ENCODE measurements at places on chromosomes 2 and 18. TPM values are rescaled to one million over a fixed set of nuclear protein-coding genes. Genes with fewer than 3 reads are reported as not detected.

- peaks cover 4% of the 10 kb centered on the region for H3K36me3 ChIP-seq
- peak overlapping the region; percentile 89 for H3K4me3 ChIP-seq
- peak overlapping the region; percentile 100 for H3K27ac ChIP-seq
- peaks cover 16% of the 10 kb centered on the region for H3K27me3 ChIP-seq
- DNase-seq, result no peak
- peaks cover 10% of the 10 kb centered on the region for H3K4me1 ChIP-seq
Measured at GRCh38 chr2:70247364-70248180, 856 bp downstream of the TIA1 start.

GRCh38 chr2:160719116-160719515 lies 225.5 kb upstream of the RBMS1 start:
- DNase-seq, result no peak
- H3K27ac ChIP-seq, result no peak overlapping the region
- H3K36me3 ChIP-seq, result no peaks in the 10 kb centered on the region
- no peaks in the 10 kb centered on the region for H3K4me1 ChIP-seq
- no peaks in the 10 kb centered on the region for H3K27me3 ChIP-seq

DNA sequence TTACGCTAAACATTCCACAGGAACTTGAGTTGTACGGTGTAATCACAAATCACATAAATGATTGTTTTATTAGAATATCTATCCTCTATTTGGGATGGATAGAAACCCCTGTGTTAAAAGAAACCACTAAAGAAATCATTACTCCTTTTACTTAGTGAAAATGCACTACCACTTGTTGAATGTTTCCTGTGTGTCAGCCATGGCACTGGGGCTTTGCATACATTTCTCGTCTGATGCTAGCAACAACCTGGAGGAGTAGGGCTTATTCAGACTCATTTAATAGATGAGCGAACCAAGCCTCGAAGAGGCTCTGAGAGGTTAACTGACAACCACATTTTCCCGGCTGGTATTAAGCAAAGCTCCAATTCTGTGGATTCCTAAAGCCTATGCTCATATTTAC lies 60.5 kb upstream of the PELI1 start:
- H3K4me1 ChIP-seq, result no peaks in the 10 kb centered on the region
- H3K36me3 ChIP-seq, result no peaks in the 10 kb centered on the region

DNA sequence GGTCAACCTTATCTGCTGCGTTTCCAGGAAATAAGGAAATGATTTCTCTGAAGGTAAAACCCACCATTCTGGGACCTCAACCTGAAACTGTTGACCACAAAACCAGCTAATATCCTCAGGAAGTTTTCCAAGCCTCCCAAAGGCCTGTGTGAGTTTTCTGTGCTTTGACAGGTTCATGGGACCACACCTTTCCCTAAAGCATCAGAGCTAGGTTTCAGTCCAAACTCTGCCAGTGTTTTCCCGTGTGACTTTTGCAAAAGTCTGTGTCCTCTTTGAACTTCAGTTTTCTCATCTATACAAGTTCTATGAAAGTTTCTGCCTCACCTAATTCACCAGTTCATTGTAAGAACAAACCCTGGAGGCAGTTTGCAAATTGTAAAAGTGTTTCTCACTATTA lies 39.8 kb downstream of the VSNL1 start:
- H3K27ac ChIP-seq, result no peak overlapping the region
- no peaks in the 10 kb centered on the region for H3K36me3 ChIP-seq
- peaks cover 5% of the 10 kb centered on the region for H3K4me1 ChIP-seq
- H3K4me3 ChIP-seq, result no peak overlapping the region
- DNase-seq, result no peak

- H3K27ac ChIP-seq, result peak overlapping the region; percentile 25
- H3K36me3 ChIP-seq, result no peaks in the 10 kb centered on the region
- H3K4me3 ChIP-seq, result no peak overlapping the region
- peaks cover 8% of the 10 kb centered on the region for H3K4me1 ChIP-seq
- H3K27me3 ChIP-seq, result no peaks in the 10 kb centered on the region
- no peak for DNase-seq
Measured at GRCh38 chr2:174984561-174984960, 20.6 kb downstream of the CHN1 start.

DNA sequence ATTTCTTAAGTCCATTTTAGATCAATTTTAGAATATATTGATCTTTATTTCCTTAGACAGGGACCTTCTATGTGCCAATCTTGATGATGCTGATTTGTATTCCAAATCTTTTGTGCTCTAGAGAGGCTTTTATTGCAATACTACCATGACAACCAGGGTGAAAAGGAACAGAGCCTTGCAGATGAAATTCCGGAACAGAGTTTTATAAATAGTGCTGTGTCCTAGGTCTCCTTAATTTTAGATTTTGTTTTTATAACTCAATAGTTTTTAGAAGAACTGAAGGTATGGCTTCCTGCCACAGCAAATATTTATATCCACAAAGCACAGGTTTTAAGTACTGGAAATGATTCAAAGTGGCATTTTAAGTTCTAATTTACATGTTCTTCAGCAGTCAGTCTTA lies 160.2 kb downstream of the PMAIP1 start:
- H3K27me3 ChIP-seq, result no peaks in the 10 kb centered on the region
- H3K36me3 ChIP-seq, result no peaks in the 10 kb centered on the region
- DNase-seq, result no peak
- no peaks in the 10 kb centered on the region for H3K4me1 ChIP-seq
- no peak overlapping the region for H3K4me3 ChIP-seq

DNA sequence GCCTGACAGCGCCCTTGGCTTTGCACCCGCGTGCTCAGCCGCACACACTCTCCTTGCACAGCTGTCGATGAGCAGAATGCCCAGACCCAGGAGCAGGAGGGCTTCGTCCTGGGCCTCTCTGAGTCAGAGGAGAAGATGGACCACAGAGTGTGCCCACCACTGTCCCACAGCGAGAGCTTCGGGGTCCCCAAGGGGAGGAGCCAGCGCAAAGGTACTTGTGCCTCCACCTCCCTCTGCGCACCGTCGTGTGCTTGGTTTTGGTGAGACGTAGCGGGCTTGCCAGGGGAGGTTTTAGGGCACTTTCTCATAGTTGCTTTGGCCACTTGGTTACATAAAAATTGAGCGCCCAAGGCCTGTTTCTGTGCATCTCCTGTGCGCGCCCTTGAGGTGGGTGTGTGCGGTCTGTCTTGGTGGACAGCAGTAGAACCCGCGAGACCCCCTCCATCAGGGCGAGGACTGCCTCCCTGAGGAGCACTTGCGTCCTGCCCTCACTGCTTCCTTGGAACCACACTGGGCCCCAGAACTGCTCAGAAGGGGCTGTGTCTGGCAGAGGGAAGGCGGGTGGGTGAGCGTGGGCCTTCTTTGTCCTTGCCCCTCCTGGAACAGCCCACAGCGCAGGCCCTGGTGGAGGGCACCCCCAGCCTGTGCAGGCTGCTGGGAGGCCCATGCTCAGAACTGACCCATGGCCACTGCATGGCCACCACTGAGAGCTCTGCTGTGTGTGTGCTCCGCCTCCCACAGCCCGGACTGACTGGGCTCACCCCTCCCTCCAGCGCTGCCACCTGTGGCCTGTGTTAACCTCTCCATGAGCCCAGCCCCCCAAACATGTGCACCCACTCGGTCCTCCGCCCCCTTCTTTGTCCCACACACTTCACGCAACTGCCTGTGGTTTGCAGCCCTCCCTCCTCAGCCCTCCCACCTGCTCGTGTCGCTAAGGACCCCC lies 95.9 kb downstream of the DGKD start:
- H3K4me3 ChIP-seq, result no peak overlapping the region
- H3K27ac ChIP-seq, result no peak overlapping the region
- peaks cover 15% of the 10 kb centered on the region for H3K27me3 ChIP-seq
- no peaks in the 10 kb centered on the region for H3K36me3 ChIP-seq

DNA sequence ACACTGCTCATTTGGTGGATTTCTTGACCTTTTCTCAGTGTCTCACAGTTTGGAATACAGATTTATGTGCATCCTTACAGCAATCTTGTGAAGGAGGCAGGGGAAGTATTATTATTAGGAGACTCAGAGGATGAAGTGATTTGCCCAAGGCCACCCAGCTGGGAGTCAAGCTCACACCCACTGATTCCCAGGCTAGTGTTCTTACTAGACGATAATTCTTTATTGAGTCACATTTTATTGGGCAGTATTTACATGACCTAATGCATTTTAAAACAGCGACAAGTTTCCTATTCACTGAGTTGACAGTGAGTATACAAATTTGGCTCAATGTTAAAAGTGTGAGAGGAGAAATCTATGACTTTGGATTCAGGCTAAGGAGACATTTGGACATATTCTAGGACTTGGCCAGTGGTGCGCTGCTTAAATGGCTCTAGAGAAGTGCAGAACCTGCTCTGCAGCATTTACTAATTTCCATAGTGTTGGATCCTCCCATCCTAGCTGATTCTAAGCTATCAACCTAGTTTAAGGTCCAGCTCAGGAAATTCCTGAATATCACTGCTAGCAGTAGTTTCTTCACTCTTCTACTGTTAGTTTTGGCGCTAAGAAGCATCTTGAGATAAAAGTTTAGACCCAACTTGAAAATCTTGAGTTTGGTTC lies 199.3 kb downstream of the MTX2 start:
- DNase-seq, result no peak
- no peaks in the 10 kb centered on the region for H3K4me1 ChIP-seq
- no peak overlapping the region for H3K4me3 ChIP-seq
- no peaks in the 10 kb centered on the region for H3K36me3 ChIP-seq
- H3K27me3 ChIP-seq, result peaks cover 2% of the 10 kb centered on the region
- no peak overlapping the region for H3K27ac ChIP-seq

GRCh38 chr2:16142383-16143361 lies 202.3 kb downstream of the MYCN start:
- no peaks in the 10 kb centered on the region for H3K27me3 ChIP-seq
- no peak overlapping the region for H3K4me3 ChIP-seq
- no peaks in the 10 kb centered on the region for H3K4me1 ChIP-seq

The RAB3GAP1 gene
- 30.7 TPM for total RNA-seq

DNA sequence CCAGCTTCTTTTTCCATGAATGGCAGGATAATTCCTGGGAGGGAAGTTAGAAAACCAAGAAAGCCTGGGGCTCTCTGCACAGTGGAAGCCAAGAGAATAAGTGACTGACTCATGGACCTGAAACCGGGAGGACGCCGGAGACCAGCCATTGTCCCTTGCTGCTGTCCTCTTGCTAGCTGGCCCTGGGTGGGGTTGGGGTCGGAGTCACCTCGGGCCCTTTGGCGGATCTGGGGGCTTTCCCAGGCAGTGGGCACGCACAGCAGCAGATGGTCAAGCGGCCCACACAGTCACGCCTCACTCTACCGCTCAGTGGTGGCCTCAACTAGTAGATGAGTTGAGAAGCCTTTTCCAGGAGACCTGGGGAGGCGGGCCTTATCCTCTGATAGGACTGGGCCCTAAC lies 15.6 kb downstream of the EFHD1 start:
- no peak for DNase-seq
- H3K27me3 ChIP-seq, result peaks cover 4% of the 10 kb centered on the region
- H3K27ac ChIP-seq, result no peak overlapping the region
- no peak overlapping the region for H3K4me3 ChIP-seq
- peaks cover 4% of the 10 kb centered on the region for H3K4me1 ChIP-seq

The MAL gene
- total RNA-seq, result 9.0 TPM

DNA sequence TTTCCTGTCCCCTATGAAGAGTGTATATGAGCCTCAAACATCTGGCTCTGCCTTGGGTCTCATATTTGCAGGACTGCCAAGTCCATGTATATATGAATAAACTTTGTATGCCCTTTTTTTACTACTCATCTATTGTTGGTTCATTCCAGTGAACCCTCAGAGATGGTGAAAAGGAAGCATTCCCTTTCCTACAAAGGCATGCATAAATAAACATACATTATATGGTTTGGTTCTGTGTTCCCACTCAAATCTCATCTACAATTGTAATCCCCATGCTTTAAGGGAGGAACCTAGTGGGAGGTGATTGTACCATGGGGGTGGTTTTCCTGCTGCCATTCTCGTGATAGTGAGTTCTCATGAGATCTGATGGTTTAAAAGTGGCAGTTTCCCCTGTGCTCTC lies 534.2 kb downstream of the SPAG16 start:
- no peaks in the 10 kb centered on the region for H3K27me3 ChIP-seq
- H3K27ac ChIP-seq, result no peak overlapping the region
- no peak for DNase-seq
- no peaks in the 10 kb centered on the region for H3K4me1 ChIP-seq
- H3K36me3 ChIP-seq, result no peaks in the 10 kb centered on the region

- no peaks in the 10 kb centered on the region for H3K27me3 ChIP-seq
- no peak for DNase-seq
- no peaks in the 10 kb centered on the region for H3K36me3 ChIP-seq
Measured at GRCh38 chr2:68916226-68916625, 36.5 kb downstream of the GKN2 start.

DNA sequence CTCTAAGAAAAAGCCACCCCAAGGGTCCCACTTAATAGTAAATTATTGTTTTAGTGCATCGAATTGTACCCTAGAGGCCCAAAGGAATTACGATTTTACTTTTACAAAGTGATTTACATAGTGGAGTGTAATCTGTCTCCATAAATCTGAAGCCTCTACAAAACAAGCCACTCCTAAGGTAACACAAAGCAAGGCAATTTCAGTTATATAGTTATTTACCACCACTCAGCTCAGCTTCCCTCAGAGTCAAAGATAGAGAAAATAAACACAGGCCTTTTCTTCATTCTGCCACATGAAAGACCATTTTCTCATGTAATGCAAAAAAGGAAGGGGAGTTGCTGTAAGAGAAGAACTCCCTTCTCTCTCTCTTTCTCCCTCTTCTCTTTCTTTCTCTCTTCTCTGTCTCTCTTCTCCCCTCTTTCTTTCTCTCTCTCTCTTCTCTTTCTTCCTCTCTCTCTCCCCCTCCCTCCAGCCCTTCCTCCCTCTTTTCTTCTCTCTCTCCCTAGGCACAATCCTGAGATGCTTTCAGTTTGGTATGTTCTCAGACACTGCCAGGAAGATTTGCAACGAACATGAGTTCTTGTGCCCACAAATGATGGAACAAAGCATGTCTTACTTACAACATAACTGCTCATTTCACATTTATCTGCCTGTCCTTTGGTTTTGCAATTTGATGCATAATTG lies 264.5 kb downstream of the BCL2 start:
- H3K27me3 ChIP-seq, result peaks cover 4% of the 10 kb centered on the region
- no peaks in the 10 kb centered on the region for H3K36me3 ChIP-seq
- no peak for DNase-seq
- no peak overlapping the region for H3K27ac ChIP-seq
- H3K4me1 ChIP-seq, result peaks cover 22% of the 10 kb centered on the region

The MAP3K19 gene
- total RNA-seq, result not detected

DNA sequence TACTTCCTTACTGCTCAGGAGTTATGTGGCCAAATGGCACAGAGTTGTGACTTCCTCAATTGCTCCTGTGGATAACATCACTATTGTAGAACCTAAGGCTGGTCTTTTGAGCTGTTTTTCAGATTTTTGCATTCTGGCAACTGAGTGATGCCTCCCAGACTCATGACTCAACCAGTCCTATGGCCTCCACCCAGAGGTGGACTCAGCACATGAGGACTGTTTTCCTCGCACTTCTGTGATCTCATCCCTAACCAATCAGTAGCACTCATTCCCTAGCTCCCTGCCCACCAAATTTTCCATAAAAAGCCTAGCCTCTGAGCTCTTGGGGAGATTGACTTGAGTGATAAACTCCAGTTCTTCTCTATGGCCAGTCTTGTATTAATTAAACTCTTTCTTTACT lies 407.9 kb upstream of the TNP1 start:
- no peak overlapping the region for H3K27ac ChIP-seq

The ORC4 gene
- total RNA-seq, result 72.9 TPM

The GAREM2 gene
- 49.3 TPM for total RNA-seq

The UBR3 gene
- 59.8 TPM for total RNA-seq

- peaks cover 3% of the 10 kb centered on the region for H3K4me1 ChIP-seq
- H3K4me3 ChIP-seq, result no peak overlapping the region
- peaks cover 29% of the 10 kb centered on the region for H3K36me3 ChIP-seq
- peaks cover 3% of the 10 kb centered on the region for H3K27me3 ChIP-seq
- no peak overlapping the region for H3K27ac ChIP-seq
Measured at GRCh38 chr2:236865052-236865451, 220.6 kb upstream of the COPS8 start.

The SPC25 gene
- 7.1 TPM for total RNA-seq
